Naive thymus-derived CD4-positive, alpha-beta T cell (primary cell): ENCODE measurements at places on chromosomes 2 and 18.

DNA sequence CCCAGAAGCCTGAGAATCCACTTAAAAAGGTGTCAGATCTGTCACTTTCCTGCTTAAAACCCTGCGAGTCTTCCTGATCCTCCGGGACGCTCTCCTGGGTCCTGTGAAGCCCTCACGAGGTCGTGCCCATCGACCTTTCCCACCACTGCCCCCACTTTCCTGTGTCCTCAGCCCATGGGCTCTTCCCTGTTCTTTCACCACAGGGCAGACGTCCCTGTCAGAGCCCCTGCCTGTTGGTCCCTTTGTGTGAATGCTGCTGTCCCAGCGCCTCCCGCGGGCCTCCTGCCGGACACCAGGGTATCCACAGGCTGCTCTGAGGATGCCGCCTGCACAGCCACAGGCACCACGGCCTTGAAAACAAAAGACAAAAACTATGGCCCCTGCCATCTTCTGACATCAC, 125.6 kb downstream of the TMEM18 start:
- no peak for DNase-seq

DNA sequence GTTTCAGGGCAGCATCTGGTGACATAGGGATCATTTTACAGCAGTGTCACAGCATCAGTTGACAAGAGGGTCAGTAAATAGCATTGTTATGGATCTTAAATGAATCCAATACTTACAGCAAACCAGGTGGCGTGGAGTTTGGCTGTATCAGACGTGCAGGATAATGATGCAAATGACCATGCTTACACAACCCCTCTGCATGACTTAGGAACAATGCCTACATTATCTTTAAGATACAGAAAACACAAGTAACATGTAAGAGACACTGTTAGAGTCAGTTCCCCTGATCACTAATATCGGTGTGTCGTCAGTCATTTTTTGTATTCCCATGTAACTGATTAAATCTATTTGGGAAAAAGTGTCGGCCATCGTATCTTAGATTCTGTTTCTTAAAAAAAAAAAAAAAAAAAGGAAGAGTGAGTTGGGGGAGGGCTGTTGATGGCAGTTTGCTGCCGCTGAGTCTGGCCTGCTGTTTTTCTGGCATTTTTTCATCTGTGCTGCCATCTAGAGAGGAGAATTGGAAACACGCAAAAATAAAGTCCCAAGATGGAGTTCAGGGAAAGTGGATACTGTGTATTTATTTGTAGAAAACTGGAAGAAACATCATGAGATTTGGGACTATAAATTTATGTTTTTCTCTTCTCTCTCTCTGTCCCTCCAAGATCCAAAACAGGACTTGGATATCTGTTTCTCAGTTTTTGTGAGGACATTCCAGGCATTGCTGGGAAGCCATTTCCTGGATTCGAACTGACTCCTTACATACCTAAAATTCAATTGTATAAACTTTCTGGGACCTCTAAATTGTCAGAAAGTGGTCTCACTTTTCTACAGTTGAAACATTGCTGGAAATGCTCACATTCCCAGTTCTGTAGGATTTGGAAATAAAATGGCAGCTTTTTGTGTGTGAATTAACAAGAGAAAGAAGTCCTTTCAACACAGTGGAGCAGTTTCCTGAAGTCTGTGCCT, 60.3 kb upstream of the AGPS start:
- DNase-seq: peak; percentile 72

DNA sequence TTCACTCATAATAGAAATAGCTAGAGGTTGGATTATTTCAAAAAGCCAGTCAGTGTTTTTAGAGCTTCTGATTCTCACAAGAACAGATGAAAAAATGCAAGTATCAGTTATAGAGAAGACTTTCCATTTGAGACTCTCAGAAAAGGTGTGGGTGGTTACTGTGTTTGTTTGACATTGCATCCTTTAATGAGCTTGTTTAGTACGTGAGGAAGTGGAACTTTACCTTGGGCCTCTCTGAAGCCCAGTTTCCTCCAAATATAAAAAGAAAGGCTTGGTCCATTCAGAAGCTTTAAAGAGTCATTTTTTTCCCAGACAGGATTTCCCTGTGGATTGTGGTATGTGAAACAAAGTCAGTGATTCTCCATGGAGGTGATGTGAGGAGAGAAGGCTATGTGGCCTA, 89.9 kb upstream of the RANBP2 start:
- DNase-seq: no peak

DNA sequence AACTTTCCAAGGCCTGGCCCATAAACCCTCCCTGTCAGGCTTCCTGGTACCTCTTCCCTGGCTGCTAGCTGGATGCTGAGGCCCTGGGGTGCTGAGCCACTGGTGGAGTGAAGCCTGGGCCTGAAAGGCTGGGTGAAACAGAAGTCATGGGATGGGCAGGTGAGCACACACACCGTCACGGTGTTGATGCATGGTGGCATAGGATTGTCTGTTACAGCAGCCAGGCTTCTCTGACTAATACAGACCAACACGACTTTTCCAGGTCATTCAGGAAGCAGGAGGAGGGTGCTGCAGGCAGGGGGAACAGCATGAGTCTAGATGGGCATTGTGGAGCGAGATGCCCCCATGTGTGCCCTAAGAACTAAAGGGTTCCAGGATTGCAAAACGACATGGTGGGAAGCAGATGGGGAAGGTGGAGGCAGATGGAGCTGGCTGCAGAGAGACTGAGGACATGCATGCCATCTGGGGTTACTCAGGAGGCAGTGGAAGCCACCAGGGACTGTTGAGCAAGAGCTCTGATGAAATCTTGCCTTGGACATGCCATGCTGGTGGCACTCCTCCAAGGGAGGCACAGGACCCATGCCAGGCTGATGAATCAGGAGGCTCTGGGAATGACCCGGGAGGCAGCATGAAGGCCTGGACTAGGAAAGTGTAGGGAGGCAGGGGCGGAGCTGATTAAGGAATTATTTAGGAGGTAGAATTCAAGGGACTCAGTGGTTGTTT, 480.9 kb downstream of the TSN start:
- DNase-seq: no peak

GRCh38 chr18:79548077-79548450, 131.5 kb upstream of the CTDP1 start:
- no peak for DNase-seq

- peak; percentile 63 for DNase-seq
Observed at GRCh38 chr2:181891258-181891965, at the start of gene ITPRID2. Gene ITPRID2 (plus strand): TSS chr2:181891730. CDS start chr2:181892067, 337 bp downstream.

GRCh38 chr2:213149294-213149875, 2.0 kb downstream of the IKZF2 start:
- no peak for DNase-seq

- no peak for DNase-seq
Observed at GRCh38 chr18:41690332-41691127, 264.5 kb upstream of the PIK3C3 start.

DNA sequence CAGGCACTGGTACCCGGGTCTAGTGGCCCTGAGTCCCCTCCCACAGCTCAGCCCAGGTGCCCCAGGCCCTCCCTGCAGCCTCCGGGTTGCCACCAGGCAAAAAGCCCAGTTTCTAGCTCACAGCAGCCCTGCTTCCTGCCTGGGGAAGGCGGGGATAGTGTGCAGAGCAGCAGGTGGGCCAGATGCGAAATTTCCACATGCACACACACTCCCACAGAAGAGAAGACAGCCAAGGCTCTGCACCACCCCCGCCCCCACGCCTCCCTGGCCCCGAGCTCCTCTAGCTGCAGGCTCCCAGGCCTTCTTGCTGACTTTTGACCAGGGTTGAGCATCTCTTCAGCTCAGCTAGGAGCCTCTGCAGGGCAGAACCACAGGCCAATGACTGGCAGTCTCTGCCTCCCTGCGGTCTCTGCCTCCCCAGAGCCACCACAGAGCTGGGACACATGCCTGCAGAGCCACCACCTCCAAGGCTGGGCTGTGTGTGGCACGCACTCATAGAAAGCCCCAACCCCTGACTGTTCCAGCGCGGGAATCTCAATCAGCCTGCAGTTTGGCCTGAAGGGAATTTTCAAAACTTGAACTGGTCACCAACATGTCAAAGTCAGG, 7.2 kb downstream of the SLC66A2 start:
- no peak for DNase-seq

DNA sequence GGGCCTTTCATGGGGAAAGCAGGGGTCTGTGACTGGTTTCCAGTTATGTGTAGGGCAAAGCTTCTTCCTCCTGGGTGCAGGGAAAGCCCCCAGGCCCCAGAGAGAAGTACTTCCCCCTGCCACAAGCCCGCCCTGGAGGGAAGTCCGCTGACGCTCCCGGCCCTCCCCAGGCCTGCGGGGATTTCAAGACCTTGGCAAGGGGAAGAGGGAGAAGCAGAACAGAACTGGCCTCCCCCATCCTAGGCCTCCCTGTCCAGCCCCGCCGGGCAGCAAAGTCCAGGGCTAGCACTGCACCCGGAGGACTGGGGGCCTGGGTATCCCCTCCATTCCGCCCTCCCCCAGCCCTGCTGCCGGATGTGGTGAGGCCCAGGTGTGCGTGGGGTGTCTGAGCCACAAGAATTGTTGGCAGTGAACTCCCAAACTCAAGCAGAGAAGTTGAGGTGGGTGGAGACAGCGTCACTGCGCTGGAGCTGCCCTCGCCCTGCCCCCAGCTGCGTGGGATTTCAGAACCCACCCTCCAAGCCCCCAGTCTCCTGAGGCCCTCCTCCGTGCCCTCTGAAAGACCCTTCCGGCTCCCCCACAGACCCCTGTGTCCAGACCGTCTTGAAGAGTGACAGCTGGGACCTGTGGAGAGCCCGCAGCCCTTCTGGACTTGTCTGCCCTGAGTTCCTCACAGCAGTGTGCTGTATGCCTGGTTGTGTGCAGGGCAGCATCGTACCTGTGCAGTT, 1.1 kb upstream of the DUSP2 start:
- DNase-seq: peak; percentile 76

DNA sequence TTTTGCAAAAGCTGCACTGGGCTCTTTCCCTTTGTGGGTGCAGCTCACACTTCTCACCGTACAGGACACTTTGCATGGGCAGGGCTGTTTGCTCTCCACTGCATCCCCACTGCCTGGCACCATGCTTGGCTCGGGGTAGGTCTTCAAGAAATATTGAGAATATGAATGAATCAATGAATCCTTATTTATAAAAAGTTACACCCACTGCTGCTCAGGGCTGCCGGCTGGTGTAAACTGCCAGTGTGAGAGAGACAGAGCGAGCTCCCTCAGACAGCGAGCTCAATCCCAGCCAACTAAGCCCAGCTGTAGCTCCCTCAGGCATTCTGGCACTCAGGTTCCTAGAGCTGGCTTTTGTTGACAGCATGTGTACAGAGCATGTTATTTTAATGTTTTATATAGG, 3.4 kb downstream of the TMEM185B start:
- DNase-seq: no peak

DNA sequence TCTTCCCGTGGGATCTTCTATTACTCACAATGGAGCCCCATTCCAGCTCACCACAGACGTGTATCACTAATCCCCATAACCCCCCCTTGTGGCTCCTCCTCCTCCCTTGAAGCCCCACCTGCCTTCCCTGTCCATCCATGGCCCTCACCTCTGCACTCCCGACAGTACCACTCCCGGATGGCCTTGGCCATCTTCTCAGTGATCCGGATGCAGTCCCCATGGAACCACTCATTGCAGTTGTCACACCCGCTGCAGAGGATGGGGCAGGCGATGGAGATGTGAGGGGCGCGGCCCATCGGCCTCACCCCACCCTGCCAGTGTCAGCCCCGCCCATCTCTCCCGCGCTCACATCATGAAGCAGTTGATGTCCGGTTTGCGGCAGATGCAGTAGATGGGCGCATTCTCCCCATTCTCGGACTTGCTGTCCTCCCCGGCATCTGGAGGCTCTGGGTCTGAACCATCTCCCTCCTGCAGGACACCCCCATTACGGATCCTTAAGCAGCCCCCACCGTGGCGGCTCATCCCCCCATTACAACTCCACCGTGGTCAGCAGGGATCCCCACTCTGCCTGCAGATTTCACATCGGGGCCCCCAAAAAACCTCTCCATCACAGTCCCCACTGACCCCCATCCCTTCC, 983 bp downstream of the CXXC1 start:
- no peak for DNase-seq

GRCh38 chr2:7226501-7226900, 309.3 kb downstream of the RNF144A start:
- DNase-seq: no peak
